ENCODE measurements at places on chromosomes 7 and 10. TPM values are rescaled to one million over a fixed set of nuclear protein-coding genes. Genes with fewer than 3 reads are reported as not detected.
A peak's percentile ranks its signal among the peaks of the same experiment; 100 is the strongest.

Gene DKK1
- 0.52 TPM for polyA plus RNA-seq

Gene PTPN12
- 24.3 TPM for polyA plus RNA-seq

DNA sequence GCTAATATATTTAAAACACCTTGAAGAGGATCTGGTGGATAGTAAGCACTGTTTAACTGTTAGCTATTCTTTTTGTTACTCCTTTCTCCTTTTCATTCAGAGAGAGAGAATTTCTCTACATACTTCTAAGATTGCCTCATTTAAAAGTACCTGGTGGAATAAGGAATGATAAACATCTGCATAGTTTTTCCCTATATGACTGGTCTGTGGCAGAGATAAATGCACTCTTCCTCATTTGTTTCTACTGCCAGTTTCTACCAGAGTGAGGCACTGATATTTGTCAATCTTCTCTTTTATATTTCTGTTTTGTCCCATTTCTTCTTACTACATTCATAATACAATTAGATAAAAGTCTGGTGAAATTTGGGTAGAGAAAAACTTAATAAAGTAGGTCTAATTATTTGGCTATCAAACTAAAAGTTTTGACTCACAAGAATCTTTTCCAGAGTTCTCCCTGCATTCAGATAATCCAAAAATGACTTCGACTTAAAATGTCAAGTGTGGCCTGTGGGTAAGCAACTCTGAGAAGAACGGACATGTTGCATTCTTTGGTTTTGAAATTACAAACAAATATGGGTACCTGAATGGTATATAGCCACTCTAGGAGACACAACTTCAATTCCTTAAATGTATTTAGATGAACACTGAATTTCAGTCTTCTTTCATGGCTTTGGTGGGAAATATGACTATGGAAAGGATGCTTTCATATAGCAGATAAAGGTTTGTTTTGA, 38.8 kb downstream of the RNLS start:
- DNase-seq: no peak

GRCh38 chr7:115009139-115009538, 87.2 kb downstream of the MDFIC start:
- no peak for DNase-seq

DNA sequence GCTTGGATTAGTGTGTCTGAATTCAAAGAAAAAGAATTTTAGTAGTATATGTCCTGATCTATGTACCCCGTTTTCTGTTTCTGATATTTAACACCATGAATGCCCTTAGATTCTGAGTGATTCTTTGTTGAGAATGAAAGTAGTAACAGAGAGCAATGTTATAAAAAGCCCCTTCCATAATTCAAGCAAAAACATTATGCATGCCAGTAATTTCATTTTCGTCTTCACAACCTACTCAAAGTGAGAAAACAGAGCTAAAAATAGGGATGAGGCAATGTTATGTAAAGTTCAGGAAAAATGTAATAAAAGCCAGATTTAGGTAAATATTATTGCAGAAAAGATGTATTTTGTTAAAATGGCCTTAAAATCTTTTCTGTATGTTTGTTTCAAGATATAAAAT, 28.1 kb downstream of the PTPRZ1 start:
- DNase-seq: no peak

DNA sequence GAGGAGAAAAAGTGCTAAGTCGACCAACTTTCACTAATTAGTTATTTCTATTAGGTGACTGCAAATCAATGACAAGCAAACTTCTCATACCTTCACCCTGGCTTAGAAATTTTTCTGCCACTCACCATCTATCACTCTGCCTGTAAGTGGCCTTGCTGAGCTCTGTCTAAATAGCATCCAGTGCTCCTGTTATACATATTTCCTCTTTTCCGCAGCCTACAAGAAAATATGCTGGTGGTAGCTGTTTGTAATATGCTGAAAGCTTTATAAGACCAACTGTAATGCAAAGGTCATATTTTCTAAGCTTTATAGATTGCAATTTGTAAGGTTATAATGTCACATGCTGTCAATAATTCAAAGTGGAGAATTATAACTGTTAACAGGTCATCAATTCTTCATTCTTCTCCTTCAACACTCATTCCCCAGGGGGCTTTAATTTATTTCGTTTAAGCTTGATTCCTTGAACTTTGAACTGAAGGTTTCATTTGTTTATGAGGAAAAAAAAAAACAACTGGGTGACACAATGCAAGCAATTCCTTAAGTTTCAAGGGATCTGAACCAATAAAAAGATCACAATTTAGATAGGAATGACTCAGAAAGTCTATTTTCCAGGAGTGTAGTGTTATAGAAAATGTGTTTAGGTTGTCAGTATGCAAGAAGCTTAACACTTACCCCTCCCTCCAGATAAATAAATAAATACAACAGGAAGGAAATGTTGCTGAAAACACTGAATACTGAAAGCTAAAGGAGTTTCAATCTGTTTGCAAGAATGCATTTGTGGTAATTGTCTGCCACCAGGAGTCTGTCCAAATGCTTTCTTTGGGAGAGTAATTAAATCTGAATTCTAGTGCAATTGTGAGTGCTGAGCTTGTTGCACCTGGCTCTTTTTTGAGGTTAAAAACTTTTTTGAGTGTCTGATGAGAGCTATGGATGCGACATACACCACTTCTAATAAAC, 183.7 kb downstream of the SORCS1 start:
- DNase-seq: no peak

- no peak for DNase-seq
These were observed 6.4 kb downstream of the DNAJB9 start for GRCh38 chr7:108576116-108576515.

- no peak for DNase-seq
These were observed 40.1 kb downstream of the ZNF467 start for GRCh38 chr7:149733131-149733923.

DNA sequence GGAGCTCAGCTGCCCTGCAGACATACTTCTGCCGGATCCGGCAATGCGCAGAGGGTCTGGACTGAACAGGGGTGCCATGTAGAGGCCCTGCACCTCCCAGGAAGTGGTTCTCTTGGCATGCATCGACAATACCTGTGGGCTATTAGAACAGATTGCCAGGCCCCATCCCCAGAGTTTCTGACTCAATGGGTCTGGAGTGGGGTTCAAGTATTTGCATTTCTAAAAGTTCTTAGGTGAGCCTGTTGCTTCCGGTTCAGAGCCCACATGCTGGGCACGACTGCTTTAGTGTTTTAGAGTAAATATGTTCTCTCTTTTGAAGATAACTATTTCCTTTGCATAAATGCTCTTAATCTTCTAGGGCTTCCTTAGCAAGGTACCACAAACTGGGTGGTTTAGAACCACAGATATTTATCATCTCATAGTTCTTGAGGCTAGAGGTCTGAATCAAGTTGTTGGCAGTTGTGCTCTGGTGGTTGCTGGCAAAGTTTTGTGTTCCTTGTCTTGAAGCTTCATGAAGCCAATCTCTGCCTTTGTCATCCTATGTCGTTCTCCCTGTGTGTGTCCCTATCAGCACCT, 435.5 kb downstream of the TCERG1L start:
- no peak for DNase-seq

GRCh38 chr7:40870108-40870507, 735.3 kb downstream of the SUGCT start:
- no peak for DNase-seq

DNA sequence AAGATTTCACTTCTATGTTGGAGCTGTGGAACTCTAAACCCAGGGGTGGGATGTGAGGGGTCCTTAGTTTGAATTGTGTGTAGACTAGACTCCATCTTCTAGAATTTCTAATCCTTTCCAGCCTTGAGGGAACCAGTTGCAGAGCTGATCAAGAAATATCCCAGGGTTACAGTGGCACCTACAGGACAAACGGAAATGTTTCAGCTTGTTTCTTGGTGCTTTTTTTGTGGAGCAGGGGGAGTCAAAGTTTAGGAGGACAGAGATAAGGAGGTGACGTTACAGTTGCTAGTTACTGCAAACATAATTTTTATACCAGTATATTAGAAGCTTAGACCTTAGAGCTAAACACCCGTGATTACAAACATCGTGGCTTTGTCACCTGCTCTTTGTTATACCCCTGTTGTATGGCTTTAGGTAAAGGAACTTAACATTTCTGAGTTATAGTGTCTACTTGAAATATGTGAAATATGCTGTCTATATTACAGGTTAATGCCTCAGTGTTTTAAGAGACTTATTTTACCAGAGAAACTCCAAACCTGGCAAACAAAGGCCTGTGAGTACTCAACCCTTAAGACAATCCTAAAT, 84.5 kb upstream of the DYNC1I1 start:
- DNase-seq: peak; percentile 13

DNA sequence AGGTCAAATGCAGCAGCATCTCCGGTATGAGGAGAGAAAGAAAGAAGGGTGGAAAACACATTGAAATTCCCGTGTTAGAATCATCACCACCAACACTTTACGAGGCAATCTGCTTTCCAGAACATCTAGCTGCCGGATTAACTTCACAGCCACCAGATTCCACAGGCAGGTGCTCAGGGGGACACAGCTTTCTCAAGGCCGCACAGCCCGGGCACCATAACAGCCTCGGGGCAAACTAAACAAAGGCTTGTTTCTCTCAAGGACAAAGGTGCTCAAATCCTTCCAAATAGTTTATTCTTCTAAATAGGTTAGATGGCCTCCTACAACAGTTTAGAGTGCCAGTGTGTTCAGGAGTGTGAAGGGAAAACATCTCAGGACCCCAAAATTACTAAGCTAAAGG, 156.3 kb downstream of the DIP2C start:
- no peak for DNase-seq

DNA sequence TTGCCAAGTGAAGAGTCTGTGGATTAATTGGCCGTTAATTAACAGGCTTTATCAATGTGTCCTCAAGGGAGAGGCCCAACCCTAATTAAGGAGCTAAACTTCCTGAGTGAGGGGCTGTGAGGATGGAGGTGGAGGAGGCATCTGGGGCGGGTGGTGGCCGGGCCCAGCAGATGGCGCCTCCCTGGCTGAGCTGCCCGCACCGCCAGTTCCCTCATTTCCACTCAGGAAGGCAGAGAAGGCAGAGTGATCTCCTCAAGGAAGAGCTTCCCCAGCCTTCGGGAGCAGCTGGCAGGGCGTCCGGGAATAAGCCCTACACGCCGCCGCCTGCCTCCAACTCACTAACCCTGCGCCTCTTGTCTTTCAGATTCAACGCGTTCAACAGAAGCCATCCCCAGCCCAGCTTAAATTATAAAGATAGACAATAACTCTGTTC, 112.2 kb downstream of the CYTH3 start:
- DNase-seq: no peak

DNA sequence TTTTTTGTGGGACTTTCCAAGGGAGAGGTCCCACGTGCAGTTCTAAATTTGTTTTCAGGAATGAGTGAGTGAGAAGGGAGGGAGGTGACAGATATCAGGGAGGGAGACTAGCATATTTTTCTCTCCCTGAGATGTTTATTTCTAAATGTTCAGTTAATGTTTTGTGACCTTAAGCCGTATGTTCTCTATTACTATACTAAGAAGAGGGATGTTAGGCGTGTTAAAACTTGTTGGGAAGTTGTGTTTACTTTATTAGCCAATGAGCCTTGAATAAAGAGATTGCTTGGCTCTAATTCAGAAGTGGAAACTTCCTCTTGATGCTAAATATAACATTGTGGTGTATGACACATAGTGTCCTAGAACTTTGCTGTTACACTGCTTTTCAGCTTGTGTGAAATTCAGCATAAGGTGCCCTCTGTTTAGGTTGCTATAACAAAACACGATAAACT, 37.3 kb downstream of the DNAH11 start:
- no peak for DNase-seq

DNA sequence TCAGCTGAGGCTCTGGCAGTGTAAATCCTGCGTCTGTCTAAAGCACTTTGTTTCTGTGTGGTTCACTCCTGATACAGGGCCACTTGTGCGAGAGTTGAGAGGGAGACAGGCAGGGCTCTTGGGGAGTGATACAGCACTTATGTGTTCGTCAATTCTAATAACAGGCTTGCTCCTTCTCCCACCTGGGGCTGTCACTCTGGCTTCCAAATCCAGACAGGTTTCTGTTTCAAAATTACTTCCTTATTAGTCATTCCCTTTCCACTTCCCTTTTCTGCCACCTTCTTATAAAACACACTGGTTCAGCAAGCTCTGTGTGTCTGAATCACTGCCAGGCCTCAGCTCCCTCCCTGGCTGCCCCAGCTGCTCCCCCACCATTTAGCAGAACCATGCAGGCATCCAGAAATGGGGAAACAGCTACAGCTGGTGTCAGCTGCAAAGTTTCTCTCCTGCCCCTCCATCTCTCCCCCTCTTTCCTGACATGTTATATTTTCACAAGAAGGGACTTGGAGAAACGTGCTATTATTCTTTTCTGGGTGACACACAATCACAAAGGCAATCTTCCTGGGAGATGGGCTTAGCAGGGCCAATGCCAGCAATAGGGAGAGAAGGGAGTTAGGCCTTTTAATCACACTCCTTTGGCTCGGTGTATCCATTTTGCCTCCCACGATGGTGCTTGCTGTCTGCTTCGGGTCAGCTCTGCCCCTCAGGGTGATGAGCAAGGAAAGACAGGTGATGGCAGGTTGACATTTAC, 58.4 kb upstream of the ZNRF2 start:
- peak; percentile 74 for DNase-seq

GRCh38 chr7:44145479-44145968, 4.4 kb upstream of the MYL7 start:
- DNase-seq: no peak

DNA sequence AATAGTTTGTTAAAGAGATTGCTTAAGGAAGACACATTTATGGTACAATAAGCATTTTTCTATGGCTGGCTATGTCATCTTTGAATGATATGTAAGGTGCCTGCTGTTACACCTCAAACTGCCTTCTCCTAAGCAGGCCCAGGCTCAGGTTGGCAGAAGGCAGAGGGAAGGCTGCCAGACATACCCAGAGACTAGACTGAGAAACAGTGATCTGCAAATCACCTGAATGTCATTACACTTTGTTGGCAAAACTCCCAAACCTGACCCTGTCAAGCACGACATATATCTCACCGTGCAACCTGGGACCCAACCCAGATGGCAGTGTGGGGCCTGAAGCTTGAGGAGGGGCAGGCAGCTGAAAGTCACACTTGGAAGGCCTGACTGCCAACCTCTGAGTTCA, 136.6 kb upstream of the TARP start:
- DNase-seq: no peak

DNA sequence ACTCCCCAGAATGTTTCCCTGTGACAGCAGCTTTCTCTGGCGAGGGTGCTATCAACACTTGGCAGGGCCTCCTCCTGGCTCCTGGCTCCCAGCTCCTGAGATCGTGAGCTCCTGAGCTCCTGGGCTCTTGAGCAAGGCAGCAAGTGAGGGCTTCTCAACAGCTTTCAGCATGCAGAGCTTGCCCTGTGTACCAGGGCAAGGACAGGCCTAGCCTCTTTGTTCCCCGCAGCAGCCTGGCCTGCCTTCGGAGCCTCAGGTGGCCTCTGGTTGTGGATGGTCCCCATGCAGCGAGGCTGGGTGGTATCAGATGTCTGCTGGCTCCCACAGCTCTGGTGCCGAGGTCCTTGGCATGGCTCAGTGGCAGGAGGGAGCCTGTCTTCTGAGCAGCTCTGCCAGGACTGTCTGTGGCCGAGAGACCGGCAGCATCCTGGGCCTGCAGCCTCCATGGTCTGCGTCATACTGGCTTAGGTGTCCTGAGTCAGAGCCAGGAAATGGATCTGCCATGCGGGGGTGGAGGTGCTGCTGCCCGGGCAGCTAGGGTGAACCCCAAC, 44.2 kb downstream of the ZMIZ1 start:
- DNase-seq: no peak
